ENCODE measurements at places on chromosomes 6 and 20.

GRCh38 chr6:88585276-88585692 is 378.1 kb downstream of the RNGTT start:
- DNase-seq = no peak

DNA sequence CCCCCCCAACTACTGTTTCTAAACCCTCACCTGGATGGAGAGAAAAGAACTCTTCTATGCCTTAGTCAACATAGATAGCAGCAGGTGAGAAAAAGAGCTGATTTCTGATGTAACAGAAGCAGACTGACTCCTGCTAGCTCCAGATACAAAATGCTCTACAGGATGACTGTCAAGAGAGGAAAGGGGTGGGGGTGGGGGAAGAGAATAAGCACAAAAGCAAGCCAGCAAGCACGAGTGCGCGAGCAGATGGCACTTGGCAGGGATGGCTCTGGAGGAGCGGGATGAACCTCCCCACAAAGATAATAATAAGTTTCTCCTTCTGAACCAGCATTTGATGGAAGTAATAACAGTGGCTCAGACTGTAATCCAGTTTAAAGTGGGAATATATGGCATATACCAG is 45.6 kb upstream of the SPDEF start:
- no peak for DNase-seq

GRCh38 chr20:52305858-52306257 is 114.3 kb upstream of the ZFP64 start:
- DNase-seq = no peak

- no peak for DNase-seq
Observed at GRCh38 chr6:170114956-170115855, 175.7 kb downstream of the DLL1 start.

DNA sequence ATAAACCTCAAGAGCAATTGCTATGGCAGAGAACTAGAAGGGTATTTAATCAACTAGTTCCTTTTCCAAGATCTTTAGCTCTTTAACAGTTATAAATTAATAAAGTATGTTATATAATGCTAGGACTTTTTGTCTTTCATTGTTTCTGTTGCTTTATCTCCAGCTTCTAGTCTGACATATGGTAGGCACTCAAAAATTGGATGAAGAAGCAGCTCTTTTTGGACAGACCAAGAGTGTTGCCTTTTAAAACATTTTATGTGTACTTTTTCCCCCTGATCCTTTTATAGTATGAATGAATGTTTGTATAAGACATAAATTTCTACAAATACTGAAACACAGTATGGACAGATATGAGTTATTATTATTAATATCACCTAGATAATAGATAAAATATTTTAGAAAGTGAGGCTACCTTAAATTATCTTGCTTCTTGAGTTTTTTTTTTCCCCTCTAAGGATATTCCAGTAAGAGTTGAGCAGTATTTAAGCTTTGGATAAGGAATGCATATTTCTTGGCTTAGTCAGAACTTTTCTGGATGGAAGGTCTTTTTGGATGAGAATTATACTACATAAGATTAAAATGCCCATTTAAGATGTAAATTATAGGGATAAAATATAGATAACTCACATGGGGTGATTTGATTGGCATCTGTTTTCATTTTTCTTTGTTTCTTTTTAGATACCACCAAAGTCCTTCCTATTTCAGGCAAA is 16.6 kb downstream of the LAMA2 start:
- no peak for DNase-seq

DNA sequence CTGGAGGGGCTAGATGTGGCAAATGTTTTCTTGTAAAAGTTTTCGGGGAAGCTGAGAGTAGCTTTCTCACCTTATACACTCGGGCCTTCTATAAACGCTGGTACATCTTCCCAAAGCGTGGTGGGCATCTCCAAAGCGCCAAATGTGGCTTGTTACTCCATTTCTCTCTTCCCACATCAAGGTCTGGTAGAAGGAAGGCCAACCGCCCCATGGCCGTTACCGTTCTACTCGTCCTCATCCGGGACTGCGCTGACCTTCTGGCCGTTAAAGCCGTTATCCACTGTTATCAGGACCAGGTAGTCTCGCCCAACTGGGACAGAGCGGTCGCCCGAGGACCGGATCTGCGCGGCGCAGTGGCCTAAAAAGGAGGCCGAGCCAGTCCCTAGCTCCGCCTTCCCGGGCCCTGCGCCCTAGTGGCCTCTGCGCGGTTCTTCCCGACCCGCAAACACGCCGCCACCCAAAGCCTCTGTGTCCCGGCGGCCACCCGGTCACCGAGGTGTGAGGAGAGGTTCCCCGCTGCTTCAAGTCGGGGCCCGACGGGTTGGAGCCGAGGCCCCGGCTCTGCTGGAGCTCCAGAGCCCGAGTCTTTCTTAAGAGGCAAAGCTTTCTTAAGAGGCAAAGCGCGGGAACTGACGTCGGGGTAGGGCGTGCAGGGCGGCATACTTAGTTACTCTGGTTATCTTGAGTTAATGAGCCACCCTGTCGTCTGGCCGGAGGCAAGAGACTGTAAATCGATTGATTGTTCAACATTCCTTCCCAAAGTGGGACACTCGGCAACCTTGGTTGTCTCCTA is 90.5 kb downstream of the GPX5 start:
- no peak for DNase-seq

DNA sequence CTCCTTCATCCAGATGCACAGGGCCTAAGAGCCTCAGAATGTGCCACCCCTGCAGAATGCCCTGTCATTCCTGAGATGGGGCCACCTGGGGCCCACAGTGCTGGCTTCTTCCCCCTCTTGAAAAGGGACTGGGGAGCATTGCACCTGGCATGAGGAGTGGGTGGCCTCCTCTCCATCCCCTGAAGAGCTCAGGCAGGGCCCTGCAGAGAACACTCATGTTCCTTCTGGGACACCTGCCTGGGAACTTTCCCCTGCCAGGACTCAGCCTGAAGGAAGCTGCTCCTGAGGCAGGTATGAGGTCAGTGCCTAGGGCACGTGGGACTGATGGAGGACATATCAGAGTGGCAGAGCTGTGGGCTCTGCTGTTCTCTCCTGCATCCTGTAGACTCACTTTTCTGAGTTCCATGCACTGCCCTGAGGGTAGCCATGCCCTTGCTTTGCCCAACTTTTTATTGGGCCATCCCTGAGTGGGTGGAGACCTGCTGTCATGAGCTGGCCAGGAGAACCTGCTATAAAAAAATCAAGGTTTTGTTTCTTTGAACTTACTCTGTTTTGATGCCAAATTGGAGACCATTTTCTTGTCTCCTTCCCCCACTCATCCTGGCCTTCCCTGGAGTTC is 19.5 kb downstream of the CCDC167 start:
- no peak for DNase-seq

- DNase-seq = no peak
Observed at GRCh38 chr6:153980171-153980570, 58.9 kb upstream of the OPRM1 start.

DNA sequence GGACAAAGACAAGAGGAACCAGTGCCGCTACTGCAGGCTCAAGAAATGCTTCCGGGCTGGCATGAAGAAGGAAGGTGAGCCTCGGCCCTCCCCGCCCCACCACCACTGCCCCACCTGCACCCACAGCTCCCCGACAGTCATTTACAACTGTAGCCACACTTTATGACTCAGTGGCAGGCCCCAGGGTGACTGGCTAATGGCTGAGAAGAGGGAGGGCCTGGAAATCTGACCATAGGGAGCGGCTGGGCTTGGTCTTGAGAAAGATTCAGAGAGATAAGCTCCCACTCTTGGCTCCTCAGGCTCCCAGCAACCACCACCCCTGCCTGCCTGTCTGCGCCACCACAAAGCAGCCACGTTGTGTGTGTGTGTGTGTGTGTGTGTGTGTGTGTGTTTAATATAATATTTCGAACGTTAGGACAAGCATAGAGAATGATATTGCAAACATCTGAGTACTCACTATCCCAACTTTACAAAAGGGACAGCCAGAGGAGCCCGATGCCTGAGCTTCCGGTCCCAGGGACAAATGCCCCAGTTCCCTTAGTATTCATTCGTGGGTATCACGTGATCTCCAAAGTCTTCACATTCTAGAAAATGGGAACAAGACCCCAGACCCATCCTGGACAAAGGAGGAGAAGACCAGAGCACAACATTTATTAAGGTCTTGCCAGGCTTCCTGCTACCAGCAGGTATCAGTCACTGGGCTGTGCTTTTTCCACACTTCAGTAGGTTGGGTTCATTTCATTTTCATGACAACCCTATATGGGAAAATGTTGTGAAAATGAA is 52.1 kb downstream of the HNF4A start:
- no peak for DNase-seq

DNA sequence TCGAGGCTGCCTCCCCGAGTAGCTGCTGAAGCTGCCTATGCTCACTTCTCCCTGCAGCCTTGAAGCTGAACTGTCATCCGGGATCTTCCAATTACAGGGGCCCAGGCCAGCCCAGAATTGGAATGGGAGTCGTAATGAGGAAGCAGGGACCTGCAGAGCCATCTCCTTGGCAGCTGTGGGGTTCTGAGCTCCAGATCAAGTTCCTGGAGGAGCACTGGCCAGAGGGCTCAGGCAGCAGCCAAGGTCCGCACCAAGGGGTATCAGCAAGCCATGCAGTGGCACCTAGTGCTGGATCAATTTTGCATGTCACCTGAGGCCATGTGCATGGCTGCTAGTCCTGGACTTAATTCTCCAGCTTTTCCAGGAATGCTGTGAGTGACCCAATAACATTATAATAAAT is 163.2 kb upstream of the TSHZ2 start:
- DNase-seq = no peak

DNA sequence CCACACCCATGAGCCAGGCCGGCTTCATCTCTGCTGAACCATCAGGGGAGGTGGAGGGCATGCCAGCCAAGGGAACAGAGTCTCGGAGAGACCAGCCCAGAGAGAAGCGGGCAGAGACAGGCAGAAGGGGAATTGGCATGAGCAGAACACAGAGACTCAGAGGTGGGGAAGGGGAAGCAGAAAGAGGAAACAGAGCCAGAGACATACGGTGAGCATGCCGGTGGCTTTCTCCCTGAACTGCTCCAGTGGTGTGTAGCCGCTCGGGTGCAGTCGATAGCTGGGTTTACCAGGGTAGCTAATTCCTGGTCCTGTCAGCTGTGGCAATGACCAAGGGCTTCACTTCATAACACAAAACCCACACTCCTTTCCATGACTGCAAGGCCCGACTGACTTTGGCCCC is 83.6 kb upstream of the CCDC167 start:
- DNase-seq = no peak

DNA sequence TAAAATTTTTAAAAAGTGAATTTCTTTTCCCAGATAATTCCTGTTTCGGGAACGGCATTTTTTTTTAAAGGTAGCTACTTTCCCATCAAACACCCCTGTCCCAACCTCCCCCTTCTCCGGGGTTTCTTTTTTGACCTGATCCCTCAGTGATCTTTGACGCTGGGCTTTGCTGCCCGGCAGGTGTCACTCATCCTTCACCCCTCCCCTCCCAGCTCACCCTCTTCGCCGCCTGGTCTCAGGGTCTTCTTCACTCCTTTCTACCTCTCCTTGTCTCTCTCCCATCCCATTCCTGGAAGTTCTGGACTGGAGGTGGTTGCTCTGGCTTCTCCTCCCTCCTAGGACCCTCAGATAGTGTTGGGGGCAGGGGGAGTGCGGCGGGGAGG is 329 bp upstream of the GPR6 start:
- DNase-seq = no peak

GRCh38 chr6:19410481-19410880 is 426.7 kb upstream of the ID4 start:
- peak; percentile 13 for DNase-seq

DNA sequence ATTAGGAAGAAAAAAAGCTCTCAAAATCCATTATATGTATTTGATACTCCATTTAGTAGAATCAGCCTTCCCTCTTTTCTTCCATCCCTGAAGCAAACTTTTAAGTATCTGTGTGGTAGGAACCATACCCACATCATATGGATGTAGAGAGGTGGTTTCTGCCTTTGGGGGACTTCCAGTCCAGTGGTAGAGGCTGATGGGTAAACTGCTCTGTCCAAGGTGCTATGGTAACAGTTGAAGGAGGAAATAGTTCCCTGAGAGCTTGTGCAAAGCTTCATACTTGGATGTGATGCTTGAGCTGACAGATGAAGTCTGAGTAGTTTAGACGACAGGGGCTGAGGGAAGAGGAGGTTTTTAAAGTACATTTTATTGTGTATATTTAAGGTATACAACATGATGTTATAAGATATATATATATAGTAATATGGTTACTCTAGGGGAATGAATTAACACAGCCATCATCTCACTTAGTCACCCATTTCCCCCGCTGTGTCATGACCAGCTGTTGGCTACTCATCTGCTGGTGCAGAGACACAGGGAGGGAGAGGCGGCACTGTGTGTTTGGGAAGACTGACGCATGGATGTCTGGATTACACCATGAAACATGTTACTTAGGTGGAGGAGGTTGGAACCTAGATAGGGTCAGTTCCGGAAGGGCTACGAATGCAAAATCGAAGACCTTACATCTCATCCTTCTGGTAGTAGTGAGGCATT is 185.2 kb downstream of the FARS2 start:
- DNase-seq = no peak

DNA sequence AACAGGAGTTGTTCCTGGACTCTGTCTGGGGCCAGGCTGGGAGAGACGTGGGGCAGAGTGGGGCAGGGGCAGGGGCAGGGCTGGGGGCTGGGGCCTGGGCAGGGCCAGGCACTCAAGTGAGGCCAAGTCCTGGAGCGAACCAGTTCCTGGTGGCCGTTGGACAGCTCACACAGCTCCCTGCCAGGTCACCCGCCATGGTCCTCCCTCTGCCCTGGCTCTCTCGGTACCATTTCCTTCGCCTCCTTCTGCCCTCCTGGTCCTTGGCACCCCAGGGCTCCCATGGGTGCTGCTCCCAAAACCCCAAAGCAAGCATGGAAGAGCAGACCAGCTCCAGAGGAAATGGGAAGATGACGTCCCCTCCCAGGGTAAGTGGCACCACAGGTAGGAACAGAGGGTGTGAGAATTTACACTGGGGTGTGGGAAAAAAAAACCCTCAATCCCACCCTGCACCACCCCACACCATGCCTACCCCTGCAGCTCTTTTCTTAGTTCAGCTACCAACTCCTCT is at the start of gene MCCD1:
TSS of gene MCCD1 (plus strand) at position 142 of the 508 bp plus-strand sequence. CDS start at position 195, 53 bp downstream.
- no peak for DNase-seq

- no peak for DNase-seq
Observed at GRCh38 chr6:113647143-113647889, 209.8 kb upstream of the MARCKS start.

DNA sequence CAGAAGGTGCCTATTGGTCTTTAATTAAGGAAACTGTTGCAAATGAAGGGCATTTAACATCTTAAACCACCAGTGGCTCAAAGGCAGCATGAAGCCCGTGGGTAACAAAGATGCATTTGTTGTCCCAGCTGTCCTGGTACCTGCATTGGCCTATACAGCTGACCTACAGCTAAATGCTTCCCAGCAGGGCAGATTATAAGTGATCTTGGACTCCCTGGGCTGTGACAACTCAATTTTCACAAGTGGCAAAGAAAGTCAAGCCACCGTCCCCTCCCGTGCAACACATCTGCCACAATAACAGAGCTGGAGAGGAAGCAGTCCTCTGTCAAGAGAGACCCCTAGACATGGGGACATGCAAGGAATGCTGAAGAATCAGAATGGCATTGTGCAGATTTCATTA is 31.5 kb upstream of the EDN3 start:
- no peak for DNase-seq

Measured in AG09309 (cell line).